ENCODE measurements at places on chromosomes 5 and 9. TPM values are rescaled to one million over a fixed set of nuclear protein-coding genes. Genes with fewer than 3 reads are reported as not detected.

C5orf52 gene
- not detected for total RNA-seq

SHISAL2B gene
- total RNA-seq: not detected

DNAJC21 gene
- 44.5 TPM for total RNA-seq

PCDHA7 gene
- 0.86 TPM for total RNA-seq

NMUR2 gene
- not detected for total RNA-seq

OTULINL gene
- total RNA-seq: 19.6 TPM

FKTN gene
- 44.0 TPM for total RNA-seq

DNA sequence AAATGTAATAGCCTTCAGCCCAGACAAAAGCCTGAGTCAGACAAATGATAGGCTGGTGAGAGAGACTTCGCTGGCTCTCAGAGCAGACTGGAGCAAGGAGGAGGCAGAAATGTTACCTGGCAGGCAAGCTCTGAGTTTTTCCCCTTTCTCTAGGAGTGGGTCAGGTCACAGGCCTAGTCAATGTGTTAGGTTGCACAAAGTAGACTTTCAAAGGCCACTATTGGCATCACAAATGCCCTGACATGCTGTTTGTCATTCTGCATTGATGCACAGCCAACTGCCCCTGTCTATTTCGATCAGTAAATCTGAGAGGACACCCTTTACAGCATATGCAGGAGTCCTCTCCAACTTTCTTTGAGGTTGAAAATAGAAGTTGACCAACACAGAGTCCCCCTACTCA is 15.5 kb upstream of the C1QTNF3 start:
- DNase-seq: no peak

DNA sequence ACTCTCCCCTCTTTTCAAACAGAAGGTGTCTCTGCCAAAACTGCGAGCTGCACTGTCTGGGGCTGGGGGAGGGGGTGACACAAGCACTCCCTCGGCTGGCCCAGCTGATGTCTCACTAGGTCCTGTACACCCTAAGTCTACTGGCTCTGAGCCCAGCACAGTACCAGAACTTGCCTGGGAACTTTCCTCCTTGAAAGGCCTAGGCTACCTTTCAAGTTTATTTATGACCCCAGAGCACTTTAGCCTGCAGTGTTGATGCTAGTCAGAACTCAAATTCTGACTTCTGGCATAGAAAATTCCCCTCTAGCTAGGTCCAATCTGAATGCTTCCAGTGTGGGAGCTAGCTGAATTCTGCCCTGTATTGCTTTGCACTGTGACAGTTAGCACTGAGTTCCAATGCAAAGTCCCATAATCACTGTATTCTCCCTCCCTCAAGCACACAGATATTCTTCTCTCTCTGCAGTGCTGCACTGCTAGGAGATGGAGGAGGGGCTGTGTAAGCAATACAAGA is 10.5 kb downstream of the LURAP1L start:
- DNase-seq: peak; percentile 87

GRCh38 chr5:42426016-42426415 is 2.8 kb downstream of the GHR start:
- no peak for DNase-seq

DNA sequence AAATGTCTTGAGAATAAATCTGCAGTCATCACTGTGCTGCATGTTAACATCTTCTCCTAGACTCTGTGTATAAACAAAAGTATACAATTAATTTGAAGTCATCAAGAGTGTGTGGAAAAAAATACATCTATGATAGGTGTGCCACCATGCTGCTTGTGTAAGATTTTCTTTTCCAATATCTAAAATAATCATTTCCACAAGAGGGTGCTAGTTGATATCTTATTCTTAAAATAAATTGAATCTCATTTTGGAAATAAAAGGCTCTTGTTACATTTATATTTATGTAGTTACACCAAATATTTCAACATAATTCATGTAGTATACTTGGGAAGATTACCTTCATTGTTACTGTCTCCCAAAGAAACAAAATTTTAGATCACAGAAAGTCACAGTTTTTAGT is 14.1 kb upstream of the MOCS2 start:
- peak; percentile 24 for DNase-seq

DNA sequence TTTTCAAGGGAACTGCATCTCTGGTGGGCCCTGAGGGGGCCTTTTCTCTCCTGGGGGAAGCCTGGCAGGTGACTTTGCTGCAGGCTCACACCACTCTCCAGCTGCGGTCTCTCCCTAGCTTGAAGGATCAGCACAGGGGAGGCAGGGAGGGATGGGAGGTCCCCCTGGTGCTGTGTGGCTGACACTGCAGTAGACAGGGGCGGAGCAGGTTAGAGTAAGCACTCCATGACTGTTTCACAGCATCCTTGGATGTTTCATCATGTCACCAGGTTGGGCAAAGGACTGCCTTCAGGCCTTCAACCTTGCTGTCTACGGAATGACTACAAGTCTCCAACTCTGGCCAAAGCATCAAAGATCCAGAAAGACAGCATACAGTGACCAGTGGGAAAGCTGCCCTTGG is 470.7 kb downstream of the CDK5RAP2 start:
- no peak for DNase-seq

DNA sequence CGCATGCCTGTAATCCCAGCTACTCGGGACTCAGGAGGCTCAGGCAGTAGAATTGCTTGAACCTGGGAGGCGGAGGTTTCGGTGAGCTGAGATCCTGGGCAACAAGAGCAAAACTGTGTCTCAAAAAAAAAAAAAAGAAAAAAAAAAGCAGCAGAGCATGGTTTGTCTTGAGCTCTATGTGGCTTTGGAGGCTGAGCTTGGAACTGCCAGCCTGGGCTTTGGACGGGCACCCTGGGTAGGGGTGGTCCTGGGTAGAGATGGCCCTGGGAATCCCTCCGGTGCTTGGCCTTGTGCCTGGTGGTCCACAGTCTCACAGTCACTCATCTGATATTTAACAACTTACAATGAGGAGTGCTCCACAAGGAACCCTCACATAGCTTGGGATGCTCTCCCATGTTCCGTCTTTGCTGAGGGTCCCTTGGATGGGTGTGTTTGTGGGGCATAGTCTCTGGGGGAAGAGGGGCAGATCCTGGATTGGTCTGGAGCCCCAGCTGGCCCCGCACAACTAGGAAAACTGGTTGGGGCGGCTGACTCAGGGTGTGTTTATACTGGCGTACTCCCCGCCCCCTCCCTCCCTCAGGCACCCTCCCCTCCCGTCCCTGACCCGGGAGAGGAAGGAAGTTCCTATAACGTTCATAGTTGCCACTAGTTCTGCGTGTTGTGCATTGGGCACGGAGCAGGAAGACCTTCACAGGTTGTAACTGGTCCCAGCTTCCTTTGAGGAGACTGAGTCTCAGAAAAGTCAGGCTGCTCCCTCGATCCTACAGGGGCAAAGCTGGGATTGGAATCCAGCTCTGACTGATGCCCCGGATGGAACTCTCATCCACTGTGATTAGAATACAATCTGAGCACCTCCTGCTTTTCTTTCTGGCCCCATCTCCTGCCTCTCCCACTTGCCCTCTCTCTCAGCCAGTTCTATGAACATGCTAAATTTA is 11.2 kb downstream of the IER5L start:
- peak; percentile 83 for DNase-seq

DNA sequence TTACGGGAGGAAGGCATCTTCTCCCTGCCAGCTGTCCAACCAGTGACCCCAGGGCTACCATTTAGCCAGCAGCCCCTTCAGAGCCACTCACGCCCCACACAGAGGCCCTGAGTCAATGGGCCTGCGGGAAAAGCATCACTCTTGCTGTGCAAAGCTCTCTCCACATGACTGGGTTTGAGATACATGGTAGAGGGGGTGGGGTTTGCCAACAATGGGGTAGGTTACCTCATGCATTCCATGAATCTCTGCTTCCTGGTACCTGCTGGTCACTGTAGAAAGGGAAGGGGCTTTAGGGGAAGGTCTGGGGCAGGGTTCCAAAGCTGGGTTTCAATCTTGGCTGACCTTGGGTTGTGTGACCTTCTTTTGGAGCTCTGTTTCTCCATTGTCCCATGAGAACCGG is 22.9 kb upstream of the TTLL11 start:
- no peak for DNase-seq

GRCh38 chr9:119334745-119335144 is 34.5 kb downstream of the BRINP1 start:
- DNase-seq: no peak

GRCh38 chr5:4348919-4349318 is 753.3 kb downstream of the IRX1 start:
- no peak for DNase-seq

DNA sequence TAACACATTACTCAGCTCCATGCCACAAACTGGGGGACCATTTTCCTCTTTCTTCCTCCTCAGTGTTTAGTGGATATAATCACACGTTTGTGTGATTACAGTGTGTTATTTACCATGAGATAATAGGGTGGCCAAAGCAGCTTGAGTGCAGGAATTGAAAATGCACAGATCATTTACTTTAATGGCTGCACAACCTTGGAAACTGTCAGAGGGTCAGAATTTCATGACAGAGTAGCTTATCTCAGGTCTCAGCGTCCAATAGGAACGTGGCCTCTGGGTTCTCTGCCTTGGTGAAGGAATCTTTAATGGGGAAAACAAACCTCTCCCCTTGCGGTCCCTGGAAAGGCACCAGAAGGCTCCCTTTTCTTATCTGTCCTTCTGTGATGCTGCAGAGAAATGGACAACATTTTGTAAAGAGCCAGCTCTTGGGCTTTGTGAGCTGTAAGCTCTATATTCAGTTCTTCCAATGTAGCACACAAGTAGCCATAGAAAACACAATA is 87.4 kb upstream of the CD180 start:
- no peak for DNase-seq

DNA sequence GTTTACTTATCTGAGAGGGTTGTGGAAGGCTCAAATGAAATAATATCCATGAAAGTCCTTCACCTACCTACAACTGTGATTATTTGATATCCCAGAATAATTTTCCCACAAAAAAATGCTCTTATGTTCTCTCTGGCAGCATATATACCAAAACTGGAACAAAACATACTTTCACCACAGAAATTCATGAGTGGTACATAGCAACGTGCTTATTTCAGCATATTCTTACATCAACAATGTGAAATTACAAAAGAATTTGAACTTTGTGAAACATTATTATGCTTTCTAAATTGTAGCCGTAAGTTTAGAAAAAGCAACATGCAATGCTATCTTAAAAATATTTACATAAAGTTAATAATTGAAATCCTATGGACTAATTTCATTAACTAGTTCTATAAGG is 137.1 kb downstream of the GABRB2 start:
- no peak for DNase-seq

DNA sequence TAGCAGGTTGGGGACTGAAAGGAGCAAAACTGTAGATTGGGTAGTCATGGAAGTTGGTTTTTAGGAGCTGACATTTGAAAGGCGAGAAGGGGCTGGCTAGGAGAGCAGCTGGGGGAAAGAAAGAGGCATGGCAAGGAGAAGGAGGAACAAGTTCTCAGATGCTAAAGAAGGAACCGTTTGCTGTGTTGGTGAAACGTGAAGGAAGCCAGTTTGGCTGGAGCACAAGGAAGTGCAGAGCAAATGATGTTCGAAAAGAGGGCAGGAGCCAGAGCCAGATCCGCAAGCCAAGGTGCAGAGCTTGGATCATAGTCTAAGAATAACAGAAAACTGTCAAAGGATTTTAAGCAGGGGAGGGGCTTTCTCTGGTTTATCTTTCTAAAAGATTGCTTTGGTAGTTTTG is 276.6 kb downstream of the ASTN2 start:
- DNase-seq: no peak

DNA sequence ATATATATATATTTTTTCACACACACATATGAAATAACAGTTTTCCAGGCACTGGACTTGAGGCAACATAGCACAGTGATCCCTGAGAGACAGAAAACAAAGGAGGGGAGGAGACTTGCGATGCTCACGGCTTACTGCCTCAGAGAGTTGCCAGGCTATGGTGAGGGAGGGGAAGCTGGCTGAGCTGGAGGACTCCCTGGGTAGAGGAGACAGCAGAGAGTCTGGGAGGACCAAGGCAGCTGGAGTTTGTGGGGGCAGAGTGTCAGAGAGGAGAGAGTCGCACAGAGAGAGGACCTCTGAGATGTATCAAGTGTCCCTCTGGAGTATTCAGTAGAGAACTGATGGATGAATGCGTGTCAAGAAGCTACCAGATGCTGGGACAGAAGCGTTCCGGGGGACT is 23.1 kb upstream of the QSOX2 start:
- DNase-seq: no peak

- no peak for DNase-seq
Measured at GRCh38 chr9:101092922-101093321, 64.4 kb downstream of the PLPPR1 start.

GRCh38 chr5:122129306-122129705 is at the start of gene ZNF474:
TSS of gene ZNF474 (plus strand) at chr5:122129546. CDS start at chr5:122151991, 22,445 bp downstream.
- DNase-seq: peak; percentile 93

- no peak for DNase-seq
Measured at GRCh38 chr5:76537073-76537543, 86.1 kb downstream of the F2RL2 start.

DNA sequence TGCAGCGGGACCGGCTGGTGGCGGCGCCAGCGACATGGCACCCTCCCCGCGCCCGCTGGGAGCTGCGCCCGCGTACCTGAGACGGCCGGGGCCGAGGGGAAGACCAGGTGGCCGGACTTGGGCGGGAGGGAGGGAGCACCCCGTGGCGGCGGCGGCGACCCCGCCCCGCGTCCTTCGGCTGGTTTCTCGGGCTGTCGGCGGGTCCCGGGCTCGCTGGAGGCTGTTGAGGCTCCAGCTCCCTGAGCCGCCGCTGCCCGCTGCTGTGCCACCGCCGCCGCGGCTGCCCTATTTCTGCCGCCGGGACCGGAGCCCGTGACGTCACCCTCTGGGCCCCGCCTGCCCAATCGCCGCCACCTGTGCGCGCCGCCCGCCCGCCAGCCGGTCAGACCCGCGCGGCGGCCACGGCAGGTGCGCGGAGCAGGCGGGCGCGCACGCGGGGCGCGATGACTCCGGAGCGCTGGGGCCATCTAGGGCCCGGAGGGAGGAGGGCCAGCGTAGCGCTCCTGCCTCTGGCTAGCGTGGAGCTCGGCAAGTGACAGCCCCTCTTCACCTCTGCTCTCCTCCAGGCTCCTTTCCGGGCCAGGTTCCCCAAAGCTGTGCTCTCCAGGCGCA is at the start of gene FSTL4:
Gene FSTL4 (minus strand): TSS at position 293 of the 612 bp plus-strand sequence.
- DNase-seq: no peak

- DNase-seq: peak; percentile 70
Measured at GRCh38 chr9:111161015-111161415, 122.7 kb upstream of the LPAR1 start.

DNA sequence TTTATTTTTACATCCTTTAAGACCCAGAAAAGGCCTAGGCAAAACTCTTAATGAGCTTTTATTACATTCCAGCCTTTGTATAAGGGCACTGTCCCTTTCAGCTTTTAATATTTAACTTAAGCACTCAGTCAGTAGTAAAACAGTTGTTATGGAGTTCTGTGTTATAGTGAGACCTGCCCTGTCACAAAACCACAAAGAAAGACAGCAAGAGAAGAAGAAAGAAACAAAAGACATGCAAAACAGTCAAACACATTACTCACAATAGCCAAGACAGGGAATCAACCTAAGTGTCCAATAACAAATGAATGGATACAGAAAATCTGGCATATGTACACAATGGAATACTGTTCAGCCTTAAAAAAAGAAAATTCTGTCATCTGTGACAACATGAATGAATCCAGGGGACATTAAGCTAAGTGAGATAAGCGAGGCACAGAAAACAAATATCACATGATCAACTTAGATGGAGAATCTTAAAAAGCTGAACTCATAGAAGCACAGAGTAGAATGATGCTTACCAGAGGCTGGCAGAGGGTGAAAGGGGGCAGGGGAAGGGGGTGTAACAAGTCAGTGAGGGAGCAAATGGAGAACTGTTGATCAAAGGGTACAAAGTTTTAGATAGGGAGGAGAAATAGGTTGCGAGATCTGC is 63.8 kb upstream of the CCNG1 start:
- no peak for DNase-seq

All from fibroblast of villous mesenchyme (primary cell).